Sciatic nerve (tissue), 2 donors: ENCODE measurements at places on chromosomes 5 and 9. TPM values are rescaled to one million over a fixed set of nuclear protein-coding genes. Genes with fewer than 3 reads are reported as not detected.

DNA sequence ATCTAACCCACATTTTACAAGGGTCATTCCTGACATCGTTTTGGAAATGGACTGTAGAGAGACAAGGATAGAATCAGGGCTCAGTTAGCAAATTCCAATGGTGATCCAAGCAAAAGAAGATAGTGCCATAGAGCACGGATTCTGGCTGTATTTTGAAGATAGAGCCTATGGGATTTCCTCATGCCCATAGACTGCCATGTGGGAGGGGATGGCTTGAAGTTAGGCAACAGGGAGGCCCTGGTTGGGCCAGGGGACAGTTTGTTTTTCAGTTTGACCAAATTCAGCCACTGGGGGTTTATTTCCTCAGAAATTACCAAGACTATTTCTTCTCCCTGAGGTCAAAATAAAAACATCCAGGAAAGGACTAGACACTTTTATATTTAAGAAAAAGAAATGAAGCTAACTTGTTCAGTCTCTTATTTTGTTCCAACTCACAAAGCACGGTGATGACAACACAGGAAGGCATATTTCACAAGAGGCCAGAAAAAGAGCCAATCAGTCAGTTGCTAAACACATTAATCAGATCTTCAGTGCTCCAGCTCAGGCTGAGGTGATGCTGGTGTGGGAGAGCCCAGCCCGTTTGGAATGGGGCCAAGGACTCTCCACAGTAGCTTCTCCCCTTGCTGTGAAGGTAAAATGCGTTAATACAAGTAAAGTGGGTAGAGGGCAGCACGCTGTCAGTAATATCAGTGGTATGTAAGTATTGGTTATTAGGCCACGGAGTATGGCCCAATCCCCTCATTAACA is 4.4 kb upstream of the DCTN4 start:
- no peak for DNase-seq

DNA sequence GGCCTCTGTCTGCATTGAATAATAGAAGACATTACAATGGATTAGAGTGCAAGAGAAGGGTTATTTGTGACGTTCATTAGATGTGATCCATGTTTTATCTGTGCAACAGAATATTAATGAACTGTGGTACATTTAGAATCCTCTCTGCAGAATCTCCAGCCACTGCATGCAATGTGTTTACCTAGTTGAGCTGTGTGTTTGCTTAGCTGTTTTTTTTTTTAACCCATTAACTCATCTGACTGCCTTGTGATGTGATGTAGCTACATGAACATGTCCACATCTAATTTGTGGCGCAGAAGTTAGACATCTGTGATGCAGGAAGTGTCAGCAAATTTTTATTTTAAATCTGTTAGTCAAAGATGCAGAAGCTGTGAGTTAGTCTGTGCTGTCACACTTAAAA is 236.9 kb downstream of the CD180 start:
- DNase-seq = no peak

GRCh38 chr5:41851116-41851515 is 19.1 kb downstream of the OXCT1 start:
- DNase-seq = no peak

- DNase-seq = no peak
Measured at GRCh38 chr5:73928476-73929070, 302.6 kb downstream of the ARHGEF28 start.

DNA sequence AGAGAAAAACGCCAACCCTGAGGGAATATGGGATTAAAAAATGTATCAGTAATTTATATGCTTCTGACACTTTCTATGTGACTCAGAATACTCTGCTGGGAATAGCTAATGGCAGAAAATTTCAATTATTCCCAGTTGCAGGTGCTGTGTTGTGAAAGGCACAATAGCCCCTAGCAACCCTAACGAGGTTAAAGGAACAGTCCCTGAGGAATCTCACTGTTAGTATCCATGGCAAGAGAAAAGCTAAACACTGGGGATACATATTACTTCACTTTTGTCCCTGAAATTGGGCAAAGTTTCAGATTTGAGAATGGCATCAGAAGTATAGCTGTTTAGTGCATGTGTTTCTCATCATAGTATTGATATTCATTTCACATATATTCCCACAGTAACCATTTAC is 555.0 kb downstream of the RAB3C start:
- no peak for DNase-seq

DNA sequence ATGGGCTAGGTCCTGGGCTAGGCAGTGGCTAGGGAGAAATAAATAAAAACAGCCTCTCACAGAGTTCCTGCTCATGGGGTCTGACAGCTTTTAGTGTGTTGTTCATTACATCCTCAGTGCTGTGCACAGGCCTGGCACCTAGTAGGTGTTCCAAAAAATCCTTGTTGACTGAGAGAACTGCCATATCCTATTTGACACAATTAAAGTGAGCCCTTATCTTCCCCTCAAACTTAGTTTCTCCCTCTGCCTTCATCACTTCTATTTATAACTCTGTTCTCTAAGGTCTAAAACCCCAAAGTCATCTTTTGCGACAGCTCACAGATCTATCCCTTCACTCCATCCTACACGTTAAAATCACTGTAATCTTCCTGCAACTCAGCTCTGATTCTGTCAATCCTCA is 549.1 kb upstream of the DAP start:
- DNase-seq = no peak

GRCh38 chr5:130687085-130687733 is 477.8 kb downstream of the HINT1 start:
- DNase-seq = no peak

- no peak for DNase-seq
Measured at GRCh38 chr9:85004818-85005413, 335.4 kb downstream of the NTRK2 start.

GRCh38 chr9:2227144-2227867 is 212.2 kb downstream of the SMARCA2 start:
- no peak for DNase-seq

- no peak for DNase-seq
Measured at GRCh38 chr9:92965061-92965758, 17.9 kb downstream of the FGD3 start.

DNA sequence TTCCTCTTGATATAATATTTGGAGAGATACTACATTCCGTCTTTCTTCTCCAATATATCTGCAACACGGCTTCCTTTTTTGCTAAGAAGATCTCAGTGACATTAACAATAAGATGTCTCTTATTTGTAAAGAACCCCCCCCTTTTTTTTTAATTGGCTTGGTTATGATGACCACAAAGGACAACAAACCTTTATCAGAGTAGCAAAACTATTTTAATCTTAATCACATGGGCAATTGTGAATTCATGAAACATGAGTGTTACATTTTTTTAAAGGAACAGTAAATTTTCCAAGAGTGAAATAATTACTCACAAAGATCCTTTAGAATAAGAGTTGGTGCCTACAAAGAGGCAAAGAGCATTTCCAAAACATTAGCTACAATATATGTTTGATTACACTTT is 554.1 kb downstream of the MAT2B start:
- DNase-seq = no peak

- DNase-seq = no peak
Measured at GRCh38 chr5:168651648-168652047, 72.5 kb upstream of the PANK3 start.

The IL4 gene
- total RNA-seq = not detected

The KLF4 gene
- 63.8 TPM for total RNA-seq

The C5orf58 gene
- total RNA-seq = not detected

The PFN3 gene
- total RNA-seq = not detected

The NUTM2G gene
- not detected for total RNA-seq

The POU4F3 gene
- not detected for total RNA-seq

The SLC25A2 gene
- total RNA-seq = 1.4 TPM

The FBXO4 gene
- 12.2 TPM for total RNA-seq
